ENCODE measurements at places on chromosomes 11 and 22.

- no peak for DNase-seq
Measured at GRCh38 chr22:47591709-47592108, 829.3 kb downstream of the TBC1D22A start.

DNA sequence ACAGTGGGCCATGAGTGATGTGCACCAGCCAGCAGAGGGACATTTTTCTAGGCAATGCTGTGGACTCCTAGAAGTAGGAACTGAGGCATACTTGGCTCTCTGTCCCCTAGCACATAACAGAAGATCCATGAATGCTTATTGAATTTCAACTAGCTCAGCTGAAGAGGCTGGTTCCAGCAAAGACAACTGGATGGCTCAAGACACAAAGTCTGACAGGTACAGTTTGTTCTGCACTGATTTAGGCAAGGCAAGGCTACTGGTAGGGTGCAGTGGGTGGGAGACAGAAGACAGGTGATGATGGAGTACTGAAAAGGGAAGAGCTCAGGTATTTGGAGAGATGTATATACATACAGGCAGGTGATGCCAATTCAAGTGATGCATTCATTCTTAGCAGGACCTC is 72.4 kb upstream of the USP47 start:
- DNase-seq = no peak

GRCh38 chr11:117861151-117862018 is 15.1 kb downstream of the FXYD6 start:
- DNase-seq = no peak

GRCh38 chr11:134349109-134349801 is 17.5 kb downstream of the GLB1L2 start:
- no peak for DNase-seq

GRCh38 chr11:27404427-27404826 is 41.4 kb upstream of the CCDC34 start:
- DNase-seq = no peak

DNA sequence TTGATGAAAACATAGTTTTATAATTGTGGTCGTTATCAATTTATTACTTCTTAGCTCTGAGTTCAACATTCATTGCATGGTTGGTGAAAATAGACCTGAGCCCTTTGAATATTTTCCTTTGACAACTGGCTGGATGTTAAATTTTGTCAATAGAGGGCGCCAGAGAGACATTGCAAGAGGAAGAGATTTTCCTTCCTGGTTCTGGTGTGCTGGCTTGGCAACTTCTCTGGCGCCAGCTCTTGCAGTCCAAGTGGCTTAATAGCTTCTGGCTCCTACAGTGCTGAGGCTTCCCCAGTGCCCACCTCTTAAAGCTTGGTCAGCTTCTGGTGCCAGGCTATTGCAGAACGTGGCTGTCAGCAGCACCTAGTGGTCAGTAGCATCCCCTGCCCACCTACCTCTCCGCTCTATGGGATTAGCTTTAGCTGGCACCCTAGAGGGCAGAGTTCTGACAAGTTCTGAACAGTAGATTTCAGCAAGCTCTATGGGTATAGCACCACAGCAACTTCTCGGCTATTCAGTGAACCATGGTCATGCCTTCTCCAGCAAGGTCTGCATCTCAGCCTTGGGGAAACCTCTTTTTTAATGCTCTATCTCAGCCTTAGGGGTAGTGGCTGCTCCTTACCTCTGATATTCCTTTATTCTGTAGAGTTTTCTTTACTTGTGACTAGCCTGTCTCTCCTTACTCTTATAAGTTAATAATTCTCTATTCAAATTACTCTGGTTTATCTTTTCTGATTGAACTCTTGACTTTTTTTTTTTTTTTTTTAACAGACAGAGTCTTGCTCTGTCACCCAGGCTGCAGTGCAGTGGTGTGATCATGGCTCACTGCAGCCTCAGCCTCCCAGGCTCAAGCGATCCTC is 59.4 kb downstream of the ACER3 start:
- DNase-seq = peak; percentile 41

DNA sequence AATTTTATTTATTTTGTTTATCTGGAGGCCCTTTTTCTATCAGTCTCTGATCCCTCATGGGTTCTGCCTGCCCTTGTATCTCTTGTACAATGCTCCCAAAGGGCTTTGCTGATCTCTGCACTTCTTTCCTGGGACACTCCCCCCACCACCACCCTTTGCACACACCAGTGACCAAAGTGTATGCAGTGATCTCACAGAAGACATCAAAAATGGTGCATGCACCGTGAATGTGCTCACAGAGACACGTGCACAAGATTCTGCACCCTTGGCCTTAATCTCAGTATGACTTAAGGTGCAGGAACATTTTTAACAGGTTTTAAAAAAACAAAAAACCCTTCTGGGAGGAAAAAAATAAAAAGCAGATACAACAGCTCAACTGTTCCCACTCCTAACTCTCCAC is 12.2 kb upstream of the ADSL start:
- DNase-seq = no peak

- DNase-seq = no peak
Measured at GRCh38 chr11:128483211-128483788, 104.1 kb downstream of the ETS1 start.

GRCh38 chr11:98153752-98154151 is 867.0 kb upstream of the CNTN5 start:
- no peak for DNase-seq

DNA sequence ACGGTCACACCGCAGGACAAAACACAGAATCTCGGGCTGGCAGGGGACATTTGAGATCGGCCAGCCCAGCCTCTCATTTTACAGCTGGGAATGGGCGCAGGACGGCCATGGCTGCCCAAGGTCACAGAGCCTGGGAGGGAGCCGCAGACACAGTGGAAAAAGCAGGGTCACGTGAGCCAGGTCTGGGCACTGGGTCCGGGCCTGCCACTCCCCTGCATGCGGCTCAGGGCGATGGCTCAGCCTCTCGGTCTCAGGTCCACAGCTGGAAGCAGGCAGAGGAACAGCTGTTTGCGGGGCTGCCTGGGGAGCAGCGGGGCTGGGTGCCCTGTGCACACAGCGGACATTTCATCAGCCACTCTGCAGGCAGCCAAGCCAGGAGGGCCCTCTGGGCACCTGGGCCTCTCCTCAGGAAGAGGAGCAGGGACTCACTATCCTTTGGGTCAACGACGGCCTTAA is 10.4 kb upstream of the PPARA start:
- DNase-seq = no peak

- DNase-seq = no peak
Measured at GRCh38 chr11:26319906-26320305, 12.0 kb upstream of the ANO3 start.
